EH (cell line): ENCODE measurements at places on chromosomes 1 and 21.

GRCh38 chr1:237444120-237444790 is 402.3 kb downstream of the RYR2 start:
- no peak for DNase-seq

GRCh38 chr1:68142036-68142435 is 90.3 kb downstream of the WLS start:
- no peak for DNase-seq

GRCh38 chr1:82759035-82759434 is 958.3 kb downstream of the ADGRL2 start:
- DNase-seq = no peak

DNA sequence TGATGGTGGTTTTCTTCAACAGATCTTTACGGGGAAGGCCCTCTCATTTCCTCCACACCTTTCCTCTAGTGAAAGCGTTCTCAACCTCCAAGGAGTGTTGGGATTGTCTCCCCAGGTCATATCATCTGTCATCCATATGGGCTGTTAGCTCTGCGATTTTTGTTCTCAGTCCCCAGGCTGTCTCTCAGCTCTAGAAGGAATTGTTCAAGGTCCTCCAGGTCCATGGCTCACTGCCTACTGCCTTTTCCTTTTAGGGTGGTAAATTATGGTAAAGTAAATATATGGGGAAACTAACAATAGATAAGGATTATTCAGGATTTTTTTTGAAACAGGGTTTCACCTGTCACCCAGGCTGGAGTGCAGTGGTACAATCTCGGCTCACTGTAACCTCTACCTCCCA is 37.6 kb downstream of the ELF3 start:
- DNase-seq = no peak

DNA sequence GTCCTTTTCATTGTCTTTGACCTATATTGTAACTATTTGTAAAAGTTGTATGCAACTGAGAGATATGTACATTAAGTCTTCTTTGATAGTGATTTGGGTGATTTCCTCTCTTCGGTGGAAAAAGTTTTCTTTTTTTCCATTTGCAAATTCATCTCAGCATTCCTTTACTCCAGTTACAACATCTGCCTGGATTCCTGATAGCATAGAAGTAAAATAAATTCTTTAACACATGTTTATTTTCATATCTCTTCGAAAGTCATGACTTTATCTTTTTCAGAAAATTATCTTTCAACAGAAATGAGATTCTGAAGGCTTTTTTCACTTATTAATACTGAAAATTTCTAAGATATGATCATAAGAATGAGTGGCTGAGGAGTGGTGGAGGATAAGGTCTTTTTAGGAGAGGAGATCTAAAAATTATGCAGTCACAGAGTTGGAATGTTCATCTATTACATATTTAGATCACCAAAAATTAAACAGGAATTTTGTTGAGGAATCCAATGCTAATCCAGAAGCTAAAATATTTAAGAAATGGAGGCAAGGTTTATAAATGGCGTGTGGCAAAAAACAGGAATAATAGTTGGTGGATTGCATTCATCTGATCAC is 400.5 kb downstream of the KCNT2 start:
- peak; percentile 23 for DNase-seq
